ENCODE measurements at places on chromosomes 6 and 20.

DNA sequence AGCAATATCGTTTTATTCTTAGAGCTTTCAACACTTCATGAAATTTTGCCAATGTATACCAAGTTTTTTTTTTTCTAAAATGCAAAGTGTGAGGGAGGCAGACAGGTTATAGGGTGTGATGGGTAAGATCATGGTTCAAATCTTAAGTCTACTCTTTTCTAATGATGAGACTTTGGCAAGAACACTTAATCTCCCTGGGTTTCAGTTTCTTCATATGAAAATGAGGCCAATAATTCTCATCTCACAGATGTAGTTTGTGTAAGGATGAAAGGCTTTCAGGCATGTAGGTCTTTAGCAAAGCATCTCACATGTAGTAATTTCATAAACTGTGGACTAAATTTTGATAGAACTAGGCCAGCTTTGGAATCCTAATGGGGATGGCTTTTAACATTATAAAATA lies 457.1 kb downstream of the QKI start:
- DNase-seq: no peak

DNA sequence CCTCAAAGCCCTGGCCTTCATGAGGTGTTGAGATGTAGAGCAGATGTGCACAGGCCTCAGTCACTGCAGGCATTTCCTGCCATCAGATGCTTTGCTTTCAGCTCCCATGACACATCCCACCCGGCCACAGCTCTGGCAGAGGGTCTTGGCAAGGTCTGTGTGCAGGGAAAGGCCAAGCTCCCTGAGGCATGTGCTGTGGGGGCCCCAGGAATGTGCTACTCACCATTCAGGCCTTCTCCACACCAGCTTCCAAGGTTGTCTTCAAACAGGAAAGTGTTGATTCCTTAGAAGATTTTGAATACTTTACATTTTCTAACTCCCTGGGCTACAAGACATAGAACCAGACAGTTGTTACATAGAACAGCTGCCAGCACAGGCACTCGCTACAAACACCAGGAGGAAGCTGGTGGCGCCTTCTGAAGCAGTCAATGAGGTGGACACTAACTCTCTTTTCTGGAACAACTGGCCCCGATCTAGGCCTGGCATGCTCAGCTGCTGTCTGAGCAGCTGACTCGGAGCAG lies 27.8 kb downstream of the CASS4 start:
- DNase-seq: peak; percentile 44

GRCh38 chr6:117597755-117598154 lies 4.6 kb downstream of the GOPC start:
- DNase-seq: no peak

GRCh38 chr6:145213614-145214013 lies 521.7 kb downstream of the EPM2A start:
- DNase-seq: no peak

DNA sequence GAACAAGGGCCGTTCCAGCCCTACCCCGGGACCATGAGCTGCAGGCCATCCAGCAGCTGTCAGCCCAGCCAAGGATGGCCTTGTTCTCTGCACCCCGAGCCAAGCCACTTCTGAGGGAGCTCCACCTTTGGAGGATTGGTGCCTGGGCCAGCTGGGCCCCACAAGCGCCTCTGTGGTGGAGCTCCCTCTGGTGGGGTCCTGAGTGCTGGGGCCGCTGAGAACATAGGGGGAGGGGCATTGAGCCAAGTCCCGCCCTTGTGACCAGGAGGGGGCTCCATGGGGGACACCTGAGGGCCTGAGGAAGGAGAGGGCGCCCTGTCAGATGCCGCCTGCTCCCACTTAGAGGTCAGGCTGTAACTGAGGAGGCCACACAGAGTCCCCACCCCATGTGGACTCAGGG lies 43.2 kb downstream of the YTHDF1 start:
- no peak for DNase-seq

DNA sequence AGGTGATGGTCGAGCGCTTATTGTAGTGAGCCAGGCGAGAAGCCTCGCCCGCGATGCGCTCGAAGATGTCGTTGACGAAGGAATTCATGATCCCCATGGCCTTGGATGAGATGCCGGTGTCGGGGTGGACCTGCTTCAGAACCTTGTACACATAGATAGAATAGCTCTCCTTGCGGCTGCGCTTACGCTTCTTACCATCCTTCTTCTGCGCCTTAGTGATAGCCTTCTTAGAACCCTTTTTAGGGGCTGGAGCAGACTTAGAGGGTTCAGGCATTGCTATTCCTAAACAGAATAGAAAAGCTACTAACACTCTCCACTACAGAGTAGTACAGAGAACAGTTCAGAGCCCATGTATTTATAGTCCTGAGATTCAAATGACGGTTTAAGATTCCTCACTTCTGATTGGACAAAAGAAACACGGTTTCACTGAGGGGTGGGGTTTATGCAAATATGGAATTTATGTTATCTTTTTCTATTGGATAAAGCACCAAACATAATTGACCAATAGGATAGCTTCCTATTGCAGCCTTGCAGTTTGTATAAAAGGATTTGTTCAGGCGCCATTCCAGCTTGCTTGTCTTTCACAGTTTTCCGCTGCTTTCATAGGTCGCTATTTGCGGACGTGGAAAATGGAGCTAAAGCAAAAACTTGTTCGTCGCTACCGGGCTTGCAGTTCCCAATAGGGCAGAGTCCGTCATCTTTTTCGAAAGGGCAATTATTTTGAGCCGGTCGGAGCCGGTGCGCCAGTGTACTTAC lies 43.7 kb upstream of the HFE start:
- DNase-seq: peak; percentile 95

DNA sequence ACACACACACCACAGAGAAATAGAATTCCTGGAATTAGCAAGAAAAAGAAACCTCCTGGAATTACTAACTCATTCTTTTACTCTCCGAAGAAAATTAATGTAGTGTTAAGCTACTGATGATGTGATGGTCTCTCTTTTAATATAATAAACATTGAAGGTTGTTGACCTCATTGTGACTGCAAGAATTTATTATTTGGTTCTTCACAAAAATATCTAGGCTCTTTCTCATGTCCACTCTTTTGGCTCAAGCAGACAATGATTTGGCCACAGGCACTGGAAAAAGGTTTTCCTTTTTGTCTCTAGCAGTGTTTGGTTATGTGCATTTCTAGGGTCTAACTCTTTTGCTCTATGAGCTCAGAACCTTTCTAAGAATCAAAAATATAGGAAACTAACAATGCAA lies 811.9 kb downstream of the TENT5A start:
- DNase-seq: no peak

DNA sequence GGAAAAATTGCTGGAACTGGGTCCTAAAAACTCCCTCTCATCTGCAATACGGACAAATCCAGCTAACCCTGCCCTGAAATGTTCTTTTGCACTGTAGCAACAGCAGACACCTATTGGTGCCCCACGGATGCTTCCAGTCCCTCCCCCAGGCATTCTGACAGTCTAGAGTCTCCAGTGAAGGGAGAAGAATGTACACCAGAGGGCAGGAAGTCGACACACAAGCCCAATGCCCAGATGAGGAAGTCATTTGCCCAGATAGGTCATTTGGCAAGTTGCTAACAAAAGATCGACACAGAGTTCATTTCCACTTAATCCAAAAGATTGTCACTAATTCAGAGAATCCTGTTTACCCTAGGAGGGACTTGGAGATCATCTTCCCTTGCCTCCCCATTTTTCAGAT lies 293.0 kb upstream of the PRDM1 start:
- no peak for DNase-seq

DNA sequence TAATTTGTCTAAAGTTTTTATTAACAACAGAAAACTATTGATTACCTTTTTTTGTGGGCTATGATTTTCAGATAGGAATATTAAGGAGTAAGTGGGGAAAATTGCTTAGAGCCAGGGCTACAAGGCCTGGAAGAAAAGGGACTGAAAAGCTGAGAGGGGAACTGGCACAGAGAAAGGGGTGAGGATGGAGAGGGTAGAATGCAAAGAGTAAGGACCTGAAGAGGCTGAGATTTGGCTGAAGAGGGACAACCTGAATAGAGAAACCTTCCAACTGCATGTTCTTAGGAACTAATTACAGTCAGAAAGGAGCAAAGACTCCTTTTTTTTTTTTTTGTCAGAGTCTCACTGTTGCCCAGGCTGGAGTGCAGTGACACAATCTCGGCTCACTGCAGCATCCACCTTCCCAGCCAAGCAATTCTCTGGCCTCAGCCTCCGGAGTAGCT lies 16.7 kb downstream of the BTN2A1 start:
- no peak for DNase-seq

GRCh38 chr20:6623989-6624388 lies 143.5 kb upstream of the BMP2 start:
- DNase-seq: no peak

DNA sequence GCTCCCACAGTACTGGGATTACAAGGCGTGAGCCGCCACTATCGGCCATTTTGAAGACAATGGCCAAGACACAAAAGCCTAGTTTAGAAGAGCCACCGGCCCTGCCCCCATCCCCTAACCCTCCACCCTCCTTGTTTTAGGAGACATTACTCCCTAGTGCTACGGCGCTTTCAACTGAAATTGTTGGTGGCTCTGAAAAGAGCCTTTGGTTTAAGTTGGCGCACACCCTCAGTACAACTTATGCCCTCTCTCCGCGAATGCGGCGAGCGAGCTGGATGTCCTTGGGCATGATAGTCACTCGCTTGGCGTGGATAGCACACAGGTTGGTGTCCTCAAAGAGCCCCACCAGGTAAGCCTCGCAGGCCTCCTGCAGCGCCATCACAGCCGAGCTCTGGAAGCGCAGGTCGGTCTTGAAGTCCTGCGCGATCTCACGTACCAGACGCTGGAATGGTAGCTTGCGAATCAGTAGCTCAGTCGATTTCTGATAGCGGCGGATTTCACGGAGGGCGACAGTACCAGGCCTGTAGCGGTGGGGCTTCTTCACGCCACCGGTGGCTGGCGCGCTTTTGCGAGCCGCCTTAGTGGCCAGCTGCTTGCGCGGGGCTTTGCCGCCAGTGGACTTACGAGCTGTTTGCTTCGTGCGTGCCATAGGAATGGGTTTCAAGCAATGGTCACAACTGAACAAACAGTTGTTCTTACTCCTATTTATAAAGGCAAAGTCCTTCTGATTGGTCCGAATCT lies 114.9 kb upstream of the BTN3A2 start:
- no peak for DNase-seq

DNA sequence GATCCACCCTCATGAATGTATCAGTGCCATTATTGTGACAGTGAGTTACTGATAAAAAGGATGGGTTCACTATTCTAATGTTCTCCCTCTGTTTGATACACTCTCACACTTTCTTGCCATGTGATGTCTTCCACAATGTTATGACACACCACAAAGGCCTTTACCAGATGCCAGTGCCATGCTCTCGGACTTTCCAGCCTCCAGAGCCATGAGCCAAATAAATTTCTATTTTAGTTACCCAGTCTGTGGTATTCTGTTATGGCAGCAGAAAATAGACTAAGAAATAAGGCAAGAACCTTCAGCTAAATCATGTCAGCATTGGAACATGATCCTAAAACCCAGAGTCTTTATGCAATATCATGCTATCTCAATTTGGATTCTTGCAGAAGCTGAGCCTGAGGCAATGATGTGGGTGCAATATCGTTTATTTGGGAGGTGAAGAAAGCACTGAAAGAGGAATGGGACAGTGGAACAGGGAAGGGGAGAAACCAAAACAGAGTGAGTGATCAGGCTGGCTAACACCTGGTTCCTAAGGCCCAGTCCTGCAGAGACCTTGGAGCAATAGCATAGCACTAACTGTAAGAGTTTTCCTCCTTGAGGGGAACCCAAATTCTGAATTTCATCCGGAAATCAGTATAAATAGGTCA lies 130.4 kb upstream of the LRFN2 start:
- DNase-seq: no peak

- no peak for DNase-seq
Observed at GRCh38 chr20:47551841-47552240, 50.2 kb downstream of the NCOA3 start.

GRCh38 chr6:128240024-128240428 lies 280.4 kb downstream of the PTPRK start:
- no peak for DNase-seq

DNA sequence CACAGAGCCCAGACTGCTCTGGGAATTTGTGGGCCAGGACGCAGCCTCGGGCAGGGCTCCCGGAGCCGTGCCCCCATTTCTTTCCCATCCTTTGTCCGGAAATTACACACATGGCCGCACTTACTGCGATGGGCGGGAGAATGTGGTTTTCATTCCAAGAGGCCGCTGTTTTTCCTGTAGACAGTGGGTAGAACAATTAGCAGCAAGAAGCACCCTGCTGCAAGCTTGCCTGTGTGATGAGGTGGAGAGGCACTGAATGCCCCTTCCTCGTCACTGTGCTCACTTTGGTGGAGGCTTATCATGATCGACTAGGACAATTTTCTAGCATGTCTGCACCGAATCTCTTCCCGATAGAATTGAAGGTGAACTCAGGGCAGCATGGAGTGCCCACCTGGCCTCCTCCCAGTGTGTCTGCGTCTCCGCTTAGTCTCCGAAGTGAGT lies 102.8 kb downstream of the DACT2 start:
- DNase-seq: no peak

DNA sequence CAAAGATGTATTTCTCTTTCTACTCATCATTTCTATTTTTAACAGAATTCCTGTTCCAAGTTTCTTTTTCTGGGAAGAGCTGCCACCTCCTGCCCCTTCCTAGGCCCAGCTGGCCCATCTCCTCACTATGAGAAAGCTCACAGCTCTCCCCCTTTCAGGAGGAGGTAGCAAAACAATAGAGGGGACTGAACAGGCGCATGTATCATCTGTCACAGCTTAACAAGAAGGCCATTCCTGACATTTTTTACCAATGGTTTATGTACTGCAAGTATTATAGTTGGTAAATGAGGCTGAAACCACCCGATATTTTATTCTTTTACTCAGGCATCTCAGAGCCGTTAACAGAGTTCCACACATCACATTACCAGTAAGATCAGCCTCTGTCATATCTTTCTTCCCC lies 103.7 kb upstream of the MTHFD1L start:
- no peak for DNase-seq

DNA sequence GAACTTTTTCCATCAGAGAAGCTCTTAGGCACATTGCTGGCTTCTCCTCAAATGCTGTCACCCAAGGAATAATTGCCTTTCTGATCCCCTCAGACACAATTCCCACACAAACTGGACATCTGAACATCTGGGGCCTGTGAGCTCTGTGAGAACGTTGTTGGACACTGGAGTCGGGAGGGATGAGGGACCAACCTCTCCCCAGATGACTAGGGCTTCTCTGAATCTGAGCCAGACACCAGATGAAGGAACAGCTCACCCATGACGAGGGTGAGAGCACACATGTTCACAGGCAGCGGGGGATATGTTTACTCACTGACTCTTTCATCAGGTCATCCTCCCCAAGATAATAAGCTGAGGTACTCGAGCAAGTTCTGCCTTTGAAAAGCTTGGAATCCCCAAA lies 283.9 kb upstream of the SUPT3H start:
- DNase-seq: no peak

DNA sequence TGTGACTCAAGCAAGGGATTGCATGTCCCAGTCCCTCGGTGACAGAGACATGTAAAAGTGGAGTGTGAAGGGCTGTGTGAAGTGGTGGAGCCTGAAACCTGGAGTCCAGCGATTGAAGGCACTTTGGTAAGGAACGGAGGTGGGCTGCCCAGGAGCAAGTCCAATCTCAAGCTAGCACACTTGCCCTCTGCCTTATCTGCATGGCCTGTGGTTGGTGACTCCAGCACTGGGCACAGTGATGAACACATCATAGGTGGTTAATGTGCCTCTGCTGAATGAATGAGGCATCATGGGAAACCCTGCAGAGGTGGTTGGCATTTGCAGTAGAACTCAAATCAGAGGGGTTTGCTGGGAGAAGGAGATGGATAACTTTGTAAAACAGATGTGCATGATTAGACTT lies 14.9 kb upstream of the ULBP3 start:
- DNase-seq: no peak

Measured in stromal cell of bone marrow (primary cell).